ENCODE measurements at places on chromosomes 7 and 10.

DNA sequence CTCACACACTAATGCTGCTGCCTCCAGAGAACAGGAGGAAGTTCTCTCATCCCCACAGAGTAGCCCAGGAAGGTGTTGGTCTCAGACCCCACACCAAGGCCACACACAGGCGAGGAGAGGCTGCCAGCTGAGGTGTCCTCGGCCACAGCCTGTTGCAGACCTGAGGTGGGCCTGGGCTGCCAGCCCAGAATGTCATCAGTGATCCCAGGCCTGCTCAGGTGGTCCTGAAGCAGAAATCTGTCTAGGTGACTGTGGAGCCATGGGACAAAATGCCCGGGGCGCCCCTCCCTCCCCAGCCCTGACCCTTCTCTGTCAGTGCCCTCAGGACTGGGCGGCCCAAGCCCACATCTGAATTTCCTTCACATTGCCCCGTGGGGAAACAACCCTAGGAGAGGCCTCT lies 43.5 kb upstream of the LRRC4 start:
- DNase-seq: no peak

DNA sequence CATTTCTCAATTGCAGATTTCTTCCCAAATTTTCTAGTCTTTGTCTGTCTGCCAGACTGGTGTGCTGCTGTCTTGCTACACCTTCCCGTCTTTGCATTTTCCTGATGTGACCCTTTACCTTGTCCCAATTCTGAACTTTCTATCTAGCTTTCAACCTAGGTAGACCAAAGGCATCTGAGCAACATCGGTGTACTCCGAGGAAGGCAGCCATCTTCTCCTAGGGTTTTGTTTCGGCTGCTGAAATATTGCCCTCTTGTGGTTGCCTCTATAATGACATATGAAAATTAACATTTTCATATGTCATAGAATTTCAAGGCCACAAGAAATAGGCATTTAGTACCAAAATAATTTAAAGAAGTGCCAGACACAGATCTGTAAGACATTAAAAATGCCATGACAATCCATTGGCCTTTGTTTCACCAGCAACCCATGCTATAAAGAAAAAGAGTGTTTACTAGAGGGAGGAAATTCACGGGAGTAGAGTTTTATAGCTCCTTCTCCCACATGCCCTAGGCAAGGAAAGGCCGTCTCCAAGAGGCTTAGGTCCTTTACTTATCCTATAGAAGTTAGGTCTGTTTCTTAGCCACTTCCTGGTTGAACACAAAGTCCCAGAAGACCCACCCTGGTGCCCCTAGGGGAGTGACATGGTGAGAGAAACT lies 23.4 kb downstream of the OR9A2 start:
- peak; percentile 65 for DNase-seq

DNA sequence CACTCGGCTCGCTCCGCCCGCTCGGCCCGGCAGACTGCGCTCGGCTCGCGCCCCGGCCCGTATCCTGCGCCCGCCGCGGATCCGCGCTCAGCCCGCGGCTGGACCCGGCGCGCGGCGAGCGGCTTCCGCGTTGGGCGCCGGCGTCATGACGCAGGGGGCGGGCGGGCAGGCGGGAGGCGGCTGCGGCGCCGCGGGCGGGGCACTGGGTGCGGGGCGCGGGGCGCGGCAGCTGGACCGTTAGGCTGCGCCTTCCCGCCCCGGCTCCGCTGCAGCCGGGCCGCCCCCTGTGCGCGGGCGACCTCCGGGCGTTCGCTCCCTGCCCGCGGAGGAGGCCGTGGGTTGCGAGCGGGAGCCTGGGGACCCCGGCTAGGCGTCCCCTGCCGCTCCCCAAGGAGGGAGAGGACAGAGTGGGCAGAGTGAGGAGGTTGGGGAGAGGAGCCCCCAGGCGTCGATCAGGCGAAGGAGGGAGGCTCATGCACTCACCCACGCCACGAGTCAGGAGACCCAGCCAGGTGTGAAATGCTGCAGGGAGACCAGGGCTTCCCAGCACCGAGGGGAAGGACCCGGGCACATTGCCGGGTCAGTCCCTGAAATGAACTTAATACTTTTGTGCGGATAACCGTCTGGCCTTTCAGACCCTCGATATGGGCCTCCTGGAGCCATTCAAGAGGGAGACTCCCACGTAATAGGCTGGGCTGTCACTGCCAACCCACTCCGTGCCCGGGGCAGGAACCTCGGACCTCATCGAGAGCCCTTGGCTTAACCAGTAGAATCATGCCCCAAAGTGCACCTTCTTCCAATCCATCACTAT lies at the start of gene PIP4K2A:
Gene PIP4K2A (minus strand): TSS at position 100 of the 811 bp plus-strand sequence. CDS start 252 bp downstream, outside the sequence.
- peak; percentile 95 for DNase-seq

DNA sequence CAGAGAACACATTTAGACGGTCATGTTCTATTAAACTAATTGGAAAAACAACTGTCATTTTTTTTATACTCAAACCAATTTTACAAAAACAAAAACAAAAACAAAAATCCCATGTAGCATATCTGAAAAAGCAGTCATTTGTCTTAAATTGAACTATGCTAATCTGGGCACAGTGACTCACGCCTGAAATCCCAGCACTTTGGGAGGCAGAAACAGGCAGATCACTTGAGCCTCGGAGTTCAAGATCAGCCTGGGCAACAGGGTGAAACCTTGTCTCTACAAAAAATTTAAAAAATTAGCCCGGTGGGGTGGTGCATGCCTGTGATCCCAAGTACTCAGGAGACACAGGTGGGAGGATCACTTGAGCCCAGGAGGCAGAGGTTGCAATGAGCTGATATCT lies 253.4 kb downstream of the DOCK4 start:
- no peak for DNase-seq

- no peak for DNase-seq
These were observed 101.6 kb downstream of the PRTFDC1 start for GRCh38 chr10:24850727-24851296.

DNA sequence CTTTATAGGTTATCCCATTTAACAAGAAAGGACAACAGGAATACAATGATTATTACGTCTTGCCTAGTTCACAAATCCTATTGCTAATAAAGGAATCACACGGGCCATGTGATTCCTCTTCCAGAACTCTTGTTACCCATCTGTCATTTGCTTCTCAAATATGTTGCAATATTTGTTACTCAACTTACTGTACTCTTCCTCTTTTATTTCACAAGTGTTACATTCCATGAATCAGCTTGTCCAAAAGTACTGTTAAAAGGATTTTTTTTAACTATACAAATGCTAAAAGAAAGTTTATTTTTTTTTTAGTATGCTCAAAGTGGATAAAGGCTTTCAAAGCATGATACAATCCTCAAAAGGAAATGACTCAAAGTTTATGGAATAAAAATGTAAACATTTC lies 3.9 kb upstream of the CD36 start:
- no peak for DNase-seq

DNA sequence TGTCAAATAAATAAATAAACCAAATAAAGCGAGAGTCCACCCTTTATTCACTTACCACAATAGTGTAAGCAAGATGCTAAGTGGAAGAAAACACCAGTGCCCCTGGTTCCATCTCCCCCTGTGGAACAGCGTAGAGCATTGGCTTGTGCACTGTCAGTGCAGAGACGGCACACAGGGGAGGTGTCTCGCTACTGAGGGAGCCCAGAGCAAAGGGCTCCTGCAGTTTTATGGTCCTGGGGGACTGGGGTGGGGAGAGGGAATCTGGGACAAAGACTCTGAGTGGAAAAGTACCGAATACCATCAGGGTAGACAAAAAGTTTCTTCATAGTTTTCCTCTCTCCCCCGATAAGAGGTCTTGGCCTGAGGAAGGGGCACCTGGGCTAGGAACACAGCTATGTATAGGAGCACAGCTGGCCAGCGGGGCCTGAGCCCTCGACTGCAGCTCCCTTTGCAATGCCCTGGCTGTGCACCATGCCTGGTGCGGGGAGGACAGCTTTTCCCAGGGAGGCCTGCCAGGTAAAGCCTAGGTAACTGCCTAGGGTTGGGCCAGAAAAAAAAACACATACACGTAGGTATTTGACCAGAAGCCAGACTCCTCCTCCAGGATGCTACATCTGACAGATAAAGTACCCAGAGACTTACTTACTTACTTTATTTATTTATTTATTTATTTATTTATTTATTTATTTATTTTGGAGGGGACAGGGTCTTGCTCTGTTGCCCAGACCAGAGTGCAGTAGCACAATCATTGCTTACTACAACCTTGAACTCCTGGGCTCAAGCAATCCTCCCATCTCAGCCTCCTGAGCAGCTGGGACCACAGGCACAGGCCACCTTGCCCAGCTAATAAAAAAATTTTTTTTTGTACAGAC lies 88.8 kb upstream of the KIF5B start:
- DNase-seq: no peak

- no peak for DNase-seq
These were observed 89.7 kb downstream of the DIP2C start for GRCh38 chr10:599767-600166.

DNA sequence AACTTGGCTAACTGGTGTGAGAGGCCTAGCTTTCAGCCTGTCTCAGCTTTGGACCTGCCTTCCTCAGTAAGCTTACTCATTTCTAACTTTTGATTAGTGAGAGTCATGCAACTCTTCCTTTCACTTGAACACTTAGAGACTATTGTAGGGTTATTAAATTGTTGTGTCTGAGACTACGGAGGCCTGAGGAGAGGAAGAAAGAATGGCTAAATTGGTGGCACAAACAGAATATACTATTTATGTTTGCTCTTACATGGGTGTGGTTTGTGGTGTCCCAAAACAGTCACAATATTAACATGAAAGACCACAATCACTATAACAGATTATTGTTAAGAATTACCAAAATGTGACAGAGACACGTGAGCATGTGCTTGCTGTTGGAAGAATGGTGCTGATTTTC lies 82.1 kb downstream of the TRIM24 start:
- peak; percentile 5 for DNase-seq
